ENCODE measurements at places on chromosomes 5 and 9.

DNA sequence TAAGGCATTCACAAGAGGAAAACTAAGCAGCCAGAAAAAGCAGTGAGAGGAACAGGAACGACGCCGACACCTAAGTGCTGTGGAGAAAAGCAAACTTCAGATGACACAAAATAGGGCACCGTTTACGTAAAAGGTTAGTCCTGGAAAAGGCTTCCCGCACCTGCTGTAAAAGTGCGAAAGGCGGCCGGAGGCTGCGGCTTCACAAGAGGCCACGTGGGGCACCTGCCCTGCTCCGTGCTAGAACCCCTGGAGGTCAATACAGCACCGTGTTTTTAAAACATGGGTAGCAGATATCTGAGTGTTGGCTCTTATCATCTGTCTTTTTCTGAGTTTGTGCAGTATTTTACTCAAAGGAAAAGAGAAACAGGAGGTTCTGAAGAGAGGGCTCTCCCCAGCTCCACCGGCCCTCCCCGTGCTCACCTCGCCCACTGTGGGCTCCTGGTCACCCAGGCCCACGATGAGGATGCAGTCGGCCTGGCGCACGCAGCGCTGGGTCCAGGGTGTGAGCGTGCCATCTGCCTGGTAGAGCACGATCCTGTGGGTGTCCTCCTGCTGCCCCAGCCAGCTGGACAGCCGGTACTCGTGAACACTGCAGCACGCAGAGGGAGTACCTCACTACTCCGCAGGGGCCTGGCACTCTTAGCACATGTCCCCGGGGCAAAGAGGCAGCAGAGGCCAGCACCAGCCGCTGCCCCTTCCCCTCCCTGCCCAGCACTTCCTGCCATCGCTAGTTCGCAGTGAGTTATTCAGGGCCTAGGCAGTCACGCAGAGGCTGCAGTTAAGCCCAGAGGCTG is 21.0 kb upstream of the NSMF start:
- DNase-seq, result no peak

GRCh38 chr9:18614651-18615050 is 140.7 kb downstream of the ADAMTSL1 start:
- DNase-seq, result no peak

- DNase-seq, result no peak
These were observed 46.3 kb downstream of the FYB1 start for GRCh38 chr5:39173069-39173468.

- no peak for DNase-seq
These were observed 94.1 kb upstream of the RANBP6 start for GRCh38 chr9:6109571-6109970.

DNA sequence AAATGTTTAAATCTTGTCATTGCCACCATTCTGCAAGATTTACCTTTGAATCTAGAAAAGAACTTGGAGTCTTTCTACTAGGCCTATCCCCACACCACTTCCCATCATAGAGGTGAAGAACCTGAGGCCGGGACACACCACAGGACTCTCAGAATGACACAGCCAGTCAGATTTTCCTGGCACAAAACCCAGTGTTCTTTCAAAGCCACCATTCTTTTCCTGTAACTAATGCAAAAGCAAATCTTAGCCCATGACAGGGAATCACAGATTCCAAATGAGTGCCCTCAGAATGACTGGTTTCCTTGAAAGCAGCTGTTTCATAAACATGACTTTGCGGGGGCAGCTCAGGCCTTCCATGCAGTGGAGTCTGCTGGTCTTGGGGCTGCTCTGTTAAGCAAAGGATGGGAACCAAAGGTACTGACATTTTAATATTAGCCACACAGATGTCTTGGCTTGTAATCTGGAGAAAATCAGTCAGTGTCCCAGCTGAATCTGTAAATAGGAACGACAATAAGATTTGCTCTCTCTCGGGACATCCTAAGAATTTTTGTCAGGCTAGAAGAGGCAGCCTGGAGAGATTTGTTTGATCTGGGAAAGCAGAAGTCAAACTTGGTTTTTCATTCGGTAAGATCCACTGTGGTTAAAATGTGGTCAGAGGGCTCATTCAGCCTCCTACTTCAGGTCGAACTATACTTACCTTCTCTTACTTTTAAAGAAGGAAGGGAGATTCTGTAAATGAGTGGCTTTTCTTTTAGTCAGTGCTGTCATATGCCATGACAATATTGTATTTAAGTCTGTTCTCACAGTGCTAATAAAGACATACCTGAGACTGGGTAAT is 115.1 kb downstream of the PALM2AKAP2 start:
- DNase-seq, result no peak

GRCh38 chr9:121686930-121687541 is 35.6 kb downstream of the DAB2IP start:
- no peak for DNase-seq

GRCh38 chr9:82923912-82924605 is 138.9 kb downstream of the RASEF start:
- DNase-seq, result no peak

All from stimulated activated CD8-positive, alpha-beta memory T cell treated with anti-CD3 and anti-CD28 coated beads, Interleukin-7, amount 100 ng/mL, for 1 hour (primary cell).